Ovary (tissue), 10 donors: ENCODE measurements at places on chromosomes 16 and 17. TPM values are rescaled to one million over a fixed set of nuclear protein-coding genes. Genes with fewer than 3 reads are reported as not detected.

Gene NACA2
- not detected for total RNA-seq

DNA sequence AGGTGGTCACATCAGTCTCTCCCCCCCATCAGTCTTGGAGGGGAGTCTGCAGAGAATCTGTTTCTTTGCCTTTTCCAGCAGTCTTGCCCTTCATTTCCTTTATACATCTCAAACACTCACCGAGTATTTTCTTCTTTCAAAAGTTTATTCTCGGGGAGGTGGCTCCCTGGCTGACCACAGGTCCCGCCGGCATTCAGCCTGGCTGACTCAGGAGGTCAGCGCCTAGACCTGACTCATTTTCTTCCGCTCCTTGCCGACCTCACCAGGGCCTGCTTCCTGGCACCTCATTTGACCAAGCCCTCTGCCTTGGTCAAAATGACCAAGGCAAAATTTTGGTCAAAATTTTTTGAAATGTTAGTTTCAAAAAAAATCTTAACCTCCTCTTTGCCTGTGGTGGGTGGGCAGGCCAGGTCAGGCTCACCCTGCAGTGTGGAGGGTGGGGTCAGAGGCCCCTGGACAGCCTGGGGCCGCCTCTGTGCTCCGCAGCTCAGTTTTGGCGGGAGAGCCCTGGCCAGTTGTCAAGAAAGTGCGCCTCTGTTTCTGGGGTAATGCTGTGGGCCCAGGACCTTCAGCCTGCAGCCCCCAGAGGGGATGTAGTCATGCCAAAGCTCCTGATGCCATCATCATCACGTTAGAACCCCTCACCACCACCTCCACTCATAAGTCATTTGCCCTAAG, 165.6 kb downstream of the SPECC1 start:
- no peak overlapping the region for H3K4me3 ChIP-seq
- no peaks in the 10 kb centered on the region for H3K27me3 ChIP-seq
- no peaks in the 10 kb centered on the region for H3K36me3 ChIP-seq
- DNase-seq = no peak

GRCh38 chr17:4764595-4764994, 7.1 kb upstream of the TM4SF5 start:
- H3K36me3 ChIP-seq = no peaks in the 10 kb centered on the region
- no peak for DNase-seq
- no peaks in the 10 kb centered on the region for H3K4me1 ChIP-seq
- no peak overlapping the region for H3K4me3 ChIP-seq
- no peaks in the 10 kb centered on the region for H3K27me3 ChIP-seq
- no peak overlapping the region for H3K27ac ChIP-seq

- no peak overlapping the region for H3K4me3 ChIP-seq
- no peaks in the 10 kb centered on the region for H3K27me3 ChIP-seq
- H3K36me3 ChIP-seq = no peaks in the 10 kb centered on the region
- H3K4me1 ChIP-seq = no peaks in the 10 kb centered on the region
- H3K27ac ChIP-seq = no peak overlapping the region
These were observed 55.4 kb upstream of the NLK start for GRCh38 chr17:27986805-27987684.

DNA sequence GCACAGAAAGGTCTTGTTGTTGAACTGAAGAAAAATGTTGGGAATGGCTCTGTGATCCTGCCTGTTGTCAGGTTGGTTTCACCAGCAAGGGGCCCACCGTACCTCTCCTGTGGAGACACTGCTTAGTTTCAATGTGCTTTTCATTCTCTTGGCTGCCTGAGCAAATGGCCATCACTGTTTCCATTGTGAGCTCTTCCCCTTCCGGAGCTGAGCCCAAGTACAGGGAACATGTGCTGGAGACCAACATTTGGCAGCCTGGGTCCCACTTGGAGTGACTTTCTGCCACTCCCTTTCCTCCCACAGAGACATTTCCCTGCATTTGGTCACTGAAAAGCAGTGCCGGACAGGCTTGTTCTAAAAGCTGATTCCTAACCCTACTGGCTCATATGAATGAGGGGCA, 23.1 kb downstream of the GABARAPL2 start:
- H3K4me3 ChIP-seq = no peak overlapping the region
- no peak for DNase-seq
- H3K4me1 ChIP-seq = no peaks in the 10 kb centered on the region
- H3K27me3 ChIP-seq = no peaks in the 10 kb centered on the region
- H3K36me3 ChIP-seq = no peaks in the 10 kb centered on the region

DNA sequence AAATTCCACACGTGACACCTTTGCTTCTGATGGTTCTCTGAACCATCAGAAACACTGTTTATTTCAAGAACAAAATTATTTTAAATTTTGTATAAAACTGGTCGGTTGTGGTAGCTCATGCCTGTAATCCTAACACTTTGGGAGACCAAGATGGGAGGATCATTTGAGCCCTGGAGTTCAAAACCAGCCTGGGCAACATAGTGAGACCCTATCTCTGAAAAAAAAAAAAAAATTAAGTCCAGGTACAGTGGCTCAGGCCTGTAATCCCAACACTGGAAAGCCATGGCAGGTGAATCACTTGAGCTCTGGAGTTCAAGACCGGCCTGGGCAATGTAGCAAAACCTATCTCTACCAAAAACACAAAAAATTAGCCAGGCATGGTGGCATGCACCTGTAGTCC, 8.3 kb upstream of the KANSL1 start:
- H3K36me3 ChIP-seq = no peaks in the 10 kb centered on the region
- H3K4me1 ChIP-seq = peaks cover 1% of the 10 kb centered on the region
- no peaks in the 10 kb centered on the region for H3K27me3 ChIP-seq
- DNase-seq = no peak

GRCh38 chr17:2067048-2067561, 12.2 kb downstream of the HIC1 start:
- no peak overlapping the region for H3K4me3 ChIP-seq

Gene C1QL1
- 1.3 TPM for total RNA-seq

Gene TLCD3B
- not detected for total RNA-seq

DNA sequence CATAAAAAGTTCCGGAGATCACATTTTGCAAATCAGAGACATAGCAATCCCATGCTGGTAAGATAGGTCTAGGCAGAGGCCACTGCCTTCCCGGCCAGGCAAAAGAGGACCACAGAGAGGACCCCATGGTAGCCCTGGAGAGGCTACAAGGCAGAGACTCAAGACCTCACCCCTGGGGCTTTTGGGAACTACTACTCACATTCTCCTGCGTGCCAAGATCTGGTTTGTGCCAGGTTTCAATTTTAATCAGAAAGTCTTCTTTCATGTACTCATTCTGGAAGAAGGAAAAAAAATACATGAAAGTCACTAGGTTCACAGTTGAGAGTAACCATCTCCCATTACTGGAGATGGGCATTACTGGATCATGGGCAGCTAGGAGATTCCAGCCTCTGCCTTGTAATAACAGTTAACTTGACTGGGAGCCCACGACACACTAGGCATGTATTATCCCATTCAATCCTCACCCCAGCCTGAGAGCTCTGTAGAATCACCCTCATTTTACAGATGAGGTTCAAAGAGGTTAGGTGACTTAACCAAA, 21.2 kb downstream of the PITPNA start:
- no peak overlapping the region for H3K27ac ChIP-seq
- no peaks in the 10 kb centered on the region for H3K27me3 ChIP-seq
- no peaks in the 10 kb centered on the region for H3K36me3 ChIP-seq
- no peak for DNase-seq
- H3K4me3 ChIP-seq = no peak overlapping the region

Gene IGFBP4
- total RNA-seq = 3,447 TPM

GRCh38 chr17:48113201-48113676, 5.7 kb downstream of the SNX11 start:
- H3K4me1 ChIP-seq = no peaks in the 10 kb centered on the region
- H3K4me3 ChIP-seq = no peak overlapping the region
- H3K36me3 ChIP-seq = no peaks in the 10 kb centered on the region
- no peaks in the 10 kb centered on the region for H3K27me3 ChIP-seq

GRCh38 chr17:45320349-45320930, 3.6 kb upstream of the MAP3K14 start:
- no peak for DNase-seq
- no peak overlapping the region for H3K4me3 ChIP-seq
- no peaks in the 10 kb centered on the region for H3K27me3 ChIP-seq
- no peaks in the 10 kb centered on the region for H3K36me3 ChIP-seq

Gene CES3
- total RNA-seq = 2.3 TPM

Gene DRG2
- total RNA-seq = 42.3 TPM

DNA sequence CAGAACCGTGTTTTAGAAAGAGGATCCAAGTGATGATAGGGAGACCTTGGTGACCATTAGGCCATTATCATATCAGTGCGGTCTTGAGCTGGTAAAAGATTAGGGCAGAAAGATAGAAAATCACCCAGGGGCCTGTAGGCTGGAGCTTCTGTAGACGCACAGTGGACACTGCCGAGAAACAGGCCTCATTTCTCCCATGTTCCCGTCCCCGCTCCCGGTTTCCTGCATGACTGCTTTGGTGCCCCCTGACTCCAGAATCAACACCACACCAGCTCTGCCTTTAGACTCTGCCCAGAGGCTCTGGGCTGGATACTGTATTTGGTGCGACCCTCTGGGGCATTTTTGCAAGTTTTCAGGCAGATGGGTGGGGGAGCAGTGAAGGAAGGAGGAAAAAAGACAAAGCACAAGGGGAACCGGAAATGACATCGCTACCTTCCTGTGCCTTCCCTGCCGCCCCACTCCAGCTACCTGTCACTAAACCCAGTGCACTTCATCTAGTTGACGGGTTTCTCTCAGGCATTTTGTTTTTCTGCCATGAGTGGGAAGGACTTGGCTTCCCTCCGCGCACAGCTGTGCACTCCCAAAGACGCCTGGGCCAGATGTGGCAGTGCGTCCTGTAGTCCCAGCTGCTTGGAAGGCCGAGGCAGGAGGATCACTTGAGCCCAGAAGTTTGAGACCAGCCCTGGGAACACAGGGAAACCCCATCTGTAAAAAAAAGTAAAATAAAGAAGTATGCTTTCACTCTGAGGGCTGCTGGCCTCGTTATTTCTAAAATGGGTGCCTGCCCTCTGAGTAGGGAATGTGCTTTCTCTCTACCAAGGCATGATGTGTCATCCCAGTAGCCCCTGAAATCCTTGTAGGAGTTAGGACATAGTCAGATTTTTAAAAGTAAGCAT, 214.1 kb downstream of the RPTOR start:
- no peak overlapping the region for H3K27ac ChIP-seq
- H3K27me3 ChIP-seq = no peaks in the 10 kb centered on the region
- H3K4me1 ChIP-seq = no peaks in the 10 kb centered on the region
- no peak overlapping the region for H3K4me3 ChIP-seq
- H3K36me3 ChIP-seq = no peaks in the 10 kb centered on the region
- no peak for DNase-seq

DNA sequence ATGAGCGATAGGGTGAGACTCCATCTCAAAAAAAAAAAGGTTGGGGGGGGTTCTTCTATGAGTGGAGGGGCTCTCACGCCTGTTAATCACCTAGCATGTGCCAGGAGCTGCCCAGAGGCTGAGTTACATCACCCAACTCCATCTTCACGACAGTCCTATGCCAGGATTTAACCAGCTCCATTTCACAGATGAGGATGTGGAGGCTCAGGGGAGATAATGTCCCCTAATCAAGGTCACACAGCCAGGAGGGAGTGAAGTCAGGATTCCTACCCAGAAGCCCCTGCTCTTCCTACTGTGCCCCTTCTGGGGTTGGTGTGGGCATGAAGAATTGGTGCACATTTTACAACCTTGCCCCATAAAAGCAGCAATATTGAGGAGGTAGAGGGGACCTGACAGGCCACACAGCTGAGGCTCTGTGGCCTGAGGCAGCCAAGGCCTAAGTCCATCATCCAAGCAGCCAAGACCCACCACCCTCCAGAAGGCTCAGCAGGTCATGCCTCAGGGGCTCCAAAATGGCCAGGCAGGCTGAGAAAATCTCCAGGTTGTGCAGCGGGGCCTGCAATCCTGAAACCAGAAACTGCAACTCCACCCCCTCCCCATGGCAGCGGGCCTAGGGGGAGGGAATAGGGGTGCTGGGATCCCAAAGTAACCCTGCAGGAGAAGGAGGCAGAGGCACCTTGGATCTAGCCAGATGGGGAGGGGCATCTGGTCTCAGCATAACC, 6.9 kb downstream of the PPY start:
- H3K27me3 ChIP-seq = no peaks in the 10 kb centered on the region
- H3K36me3 ChIP-seq = no peaks in the 10 kb centered on the region
- no peak overlapping the region for H3K27ac ChIP-seq
- no peak overlapping the region for H3K4me3 ChIP-seq

- no peaks in the 10 kb centered on the region for H3K27me3 ChIP-seq
- H3K4me3 ChIP-seq = no peak overlapping the region
- H3K4me1 ChIP-seq = no peaks in the 10 kb centered on the region
- no peak for DNase-seq
- H3K36me3 ChIP-seq = no peaks in the 10 kb centered on the region
These were observed 16.2 kb upstream of the ASGR2 start for GRCh38 chr17:7130621-7131422.

DNA sequence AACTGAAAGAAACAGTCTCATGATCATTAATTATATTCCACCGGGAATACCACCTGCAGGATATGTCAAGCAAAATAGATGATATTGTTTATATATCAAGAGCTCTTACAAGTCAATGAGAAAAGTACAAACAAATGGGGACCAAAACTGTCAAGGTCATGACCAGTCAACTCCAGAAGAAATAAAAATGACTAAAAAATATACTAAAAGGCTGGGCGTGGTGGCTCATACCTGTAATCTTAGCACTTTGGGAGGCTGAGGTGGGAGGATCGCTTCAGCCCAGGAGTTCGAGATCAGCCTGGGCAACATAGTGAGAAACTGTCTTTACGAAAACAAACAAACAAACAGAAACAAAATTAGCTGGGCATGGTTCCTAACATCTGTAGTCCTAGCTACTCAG, 49.8 kb upstream of the SCNN1B start:
- no peak for DNase-seq
- H3K27ac ChIP-seq = no peak overlapping the region
- no peaks in the 10 kb centered on the region for H3K4me1 ChIP-seq
- H3K27me3 ChIP-seq = no peaks in the 10 kb centered on the region
- no peak overlapping the region for H3K4me3 ChIP-seq

DNA sequence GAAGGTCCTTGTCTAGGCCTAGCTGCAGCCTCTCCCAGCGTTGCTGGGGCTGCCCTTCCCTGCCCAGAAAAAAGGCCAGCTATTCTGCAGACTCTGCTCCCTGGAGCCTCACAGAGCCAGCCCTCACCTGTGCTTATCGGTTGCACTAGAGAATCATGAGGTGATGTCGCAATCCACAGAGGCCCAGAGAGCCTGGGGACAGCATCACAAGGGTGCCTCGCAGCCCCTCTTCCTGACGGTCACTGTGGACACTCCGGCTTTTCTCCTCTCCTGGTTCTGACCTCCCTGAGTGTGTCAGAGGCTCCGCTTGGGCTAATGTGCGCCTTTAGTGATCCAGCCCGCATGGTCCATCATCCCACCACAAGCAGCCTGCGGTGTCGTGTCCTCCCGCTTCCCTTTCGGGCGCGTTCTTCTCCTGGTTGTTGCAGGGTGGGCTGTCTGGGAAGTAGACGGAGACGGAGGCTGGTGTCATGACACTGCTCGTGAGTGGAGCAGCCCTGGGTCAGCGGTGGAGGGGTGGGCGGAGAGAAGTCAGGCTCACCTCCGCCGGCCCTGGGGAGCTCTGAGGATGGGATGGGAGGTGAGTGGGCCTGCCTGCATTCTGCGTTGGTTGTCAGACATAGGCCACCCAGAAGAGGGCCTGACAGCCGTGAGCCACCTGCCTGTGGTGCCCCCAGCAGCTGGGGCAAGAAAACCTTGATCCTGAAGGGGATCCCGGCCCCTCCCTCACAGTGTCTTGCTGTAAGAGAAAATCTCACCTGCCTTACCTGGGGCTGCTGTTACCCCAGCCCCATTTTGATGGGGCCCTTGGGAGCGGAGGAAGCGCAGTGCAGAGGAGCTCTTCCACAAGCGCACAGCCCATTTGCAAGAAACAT, 165.9 kb upstream of the CHMP6 start:
- H3K27me3 ChIP-seq = no peaks in the 10 kb centered on the region
- DNase-seq = no peak
- no peaks in the 10 kb centered on the region for H3K36me3 ChIP-seq
